ENCODE measurements at places on chromosomes 7 and 10.
A peak's percentile ranks its signal among the peaks of the same experiment; 100 is the strongest.

- DNase-seq, result no peak
Measured at GRCh38 chr7:26157520-26158105, 5.6 kb downstream of the NFE2L3 start.

GRCh38 chr10:80501913-80502521 lies 35.7 kb upstream of the SH2D4B start:
- no peak for DNase-seq

GRCh38 chr10:43115881-43116595 lies 22.2 kb upstream of the CSGALNACT2 start:
- no peak for DNase-seq

- no peak for DNase-seq
Measured at GRCh38 chr7:139889186-139889871, 60.3 kb downstream of the TBXAS1 start.

DNA sequence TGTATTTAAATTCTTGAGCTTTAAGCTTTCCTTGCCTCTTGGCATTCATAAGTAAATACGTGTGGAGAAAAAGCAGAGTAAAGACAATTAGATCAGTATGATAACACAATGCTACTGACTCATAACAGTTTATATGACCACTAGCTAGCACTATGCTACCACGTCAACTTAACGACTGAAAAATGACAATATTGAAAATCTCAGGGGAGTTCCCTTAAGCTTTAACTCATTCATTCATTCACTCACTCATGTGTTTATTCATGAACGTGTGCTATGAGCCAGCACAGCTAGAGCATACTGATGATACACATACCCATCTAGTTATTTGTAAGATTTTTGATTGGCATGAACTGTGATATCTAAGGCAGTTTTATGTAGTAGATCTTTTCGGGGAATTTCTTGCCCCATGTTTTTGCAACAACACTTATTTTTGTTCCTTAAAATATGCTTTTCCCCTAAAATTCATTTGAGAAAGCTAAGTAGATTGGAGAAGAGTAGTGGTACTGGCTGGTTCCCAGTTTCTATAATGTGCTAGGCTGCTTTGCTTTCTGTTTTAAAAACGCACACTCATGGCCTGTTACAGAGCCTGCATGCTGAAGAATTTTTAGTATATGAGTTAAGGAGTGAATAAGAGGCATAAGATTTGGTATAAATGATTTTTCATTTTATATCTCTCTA lies 57.4 kb upstream of the ACBD5 start:
- no peak for DNase-seq

DNA sequence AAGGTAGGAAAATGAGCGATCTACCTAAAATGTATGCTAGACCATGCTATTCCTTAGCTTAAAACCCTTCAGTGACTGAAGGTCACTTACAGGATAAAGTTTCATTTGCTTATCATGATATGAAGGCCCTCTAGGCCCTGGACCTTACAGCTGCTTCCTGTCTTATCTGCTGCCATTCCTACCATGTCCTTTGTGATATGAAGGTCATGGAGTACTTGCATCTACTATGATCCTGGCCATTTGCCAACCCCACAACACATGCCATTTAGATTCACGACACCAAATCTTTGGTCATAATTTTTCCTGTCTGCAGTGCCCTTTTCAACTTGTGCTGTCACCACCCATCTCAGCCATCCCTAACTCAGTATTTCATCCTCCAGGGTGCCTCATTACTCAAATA lies 181.8 kb upstream of the MDFIC start:
- no peak for DNase-seq

DNA sequence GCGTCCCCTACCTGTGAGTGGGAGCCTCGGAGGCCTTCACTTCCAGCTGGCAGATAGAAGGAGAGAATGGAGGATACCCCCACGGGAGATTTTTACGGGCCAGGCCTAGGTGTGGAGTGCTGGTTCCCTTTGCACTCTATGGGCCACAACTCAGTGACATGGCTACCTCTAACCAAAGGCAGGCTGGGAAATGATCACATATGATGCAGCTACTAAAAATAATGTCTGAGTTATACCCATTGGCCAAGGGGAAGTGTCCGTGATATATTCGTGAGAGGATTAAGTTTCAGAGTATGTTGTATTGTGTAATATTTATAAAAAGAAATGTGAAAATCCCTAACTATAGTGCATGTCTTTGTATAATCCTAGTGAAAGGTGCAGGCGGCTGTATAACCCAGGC lies 13.5 kb upstream of the HIPK2 start:
- no peak for DNase-seq

DNA sequence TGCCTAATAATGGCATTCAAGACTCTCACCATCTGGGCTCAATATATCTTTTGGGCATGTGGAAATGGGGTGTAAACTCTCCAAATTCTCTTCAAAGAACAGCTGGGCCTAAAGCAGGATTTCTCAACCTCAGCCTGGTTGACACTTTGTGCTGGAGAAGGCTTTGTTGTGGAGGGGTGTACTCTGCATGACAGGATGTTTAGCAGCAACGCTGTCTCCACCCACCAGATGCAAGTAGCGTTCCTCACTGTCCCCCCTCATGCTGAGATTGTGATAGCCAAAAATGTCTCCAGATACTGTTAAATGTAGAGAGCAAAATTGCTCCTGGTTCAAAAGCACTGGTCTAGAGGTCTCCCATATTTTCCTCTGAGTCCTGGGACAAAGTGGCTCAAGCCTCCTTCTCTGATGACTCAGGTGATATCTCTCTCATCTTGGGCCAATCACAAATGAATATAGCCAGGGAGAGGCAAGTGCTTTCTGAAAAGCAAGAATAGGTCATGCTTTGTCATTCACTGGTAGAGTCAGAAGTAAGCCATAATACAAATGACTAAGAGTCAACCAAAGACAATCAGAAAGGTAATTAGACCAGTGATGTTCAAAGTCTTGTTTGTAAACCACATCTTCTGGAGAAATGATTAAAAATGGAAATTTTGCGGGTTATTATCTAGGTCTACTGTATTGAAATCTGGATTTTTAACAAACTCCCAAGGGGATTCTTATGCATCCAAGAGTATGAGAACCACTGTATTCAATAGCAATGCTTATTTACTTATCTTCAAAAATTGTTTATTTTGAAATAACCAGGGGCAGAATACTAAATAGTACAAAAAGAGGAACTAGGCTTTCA lies 330.8 kb downstream of the PTEN start:
- no peak for DNase-seq

- DNase-seq, result no peak
Measured at GRCh38 chr10:112375721-112376395, 1.9 kb downstream of the ACSL5 start.

- no peak for DNase-seq
Measured at GRCh38 chr7:143431109-143431508, 12.1 kb upstream of the TAS2R60 start.

DNA sequence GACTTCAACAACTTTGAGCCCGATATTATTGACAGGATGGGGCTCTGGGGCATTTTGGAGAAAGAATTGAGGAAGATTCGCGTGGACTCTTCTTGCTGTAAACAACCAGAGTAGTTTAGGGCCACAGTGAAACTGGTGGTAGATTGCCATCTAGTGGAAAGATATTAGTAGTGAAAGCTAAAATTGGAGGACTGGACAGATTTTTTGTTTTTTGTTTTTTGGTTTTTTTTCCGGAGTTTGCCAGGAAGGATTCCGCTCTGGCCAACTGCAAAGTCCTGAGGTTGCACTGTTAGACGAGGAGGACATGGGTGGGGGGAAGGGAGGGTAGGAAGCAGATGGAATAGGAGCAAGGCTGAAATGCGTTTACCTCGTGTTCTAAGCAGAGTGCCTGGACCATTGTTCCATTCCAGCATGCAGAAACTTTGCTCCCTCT lies 11.7 kb downstream of the NOBOX start:
- DNase-seq, result peak; percentile 31

DNA sequence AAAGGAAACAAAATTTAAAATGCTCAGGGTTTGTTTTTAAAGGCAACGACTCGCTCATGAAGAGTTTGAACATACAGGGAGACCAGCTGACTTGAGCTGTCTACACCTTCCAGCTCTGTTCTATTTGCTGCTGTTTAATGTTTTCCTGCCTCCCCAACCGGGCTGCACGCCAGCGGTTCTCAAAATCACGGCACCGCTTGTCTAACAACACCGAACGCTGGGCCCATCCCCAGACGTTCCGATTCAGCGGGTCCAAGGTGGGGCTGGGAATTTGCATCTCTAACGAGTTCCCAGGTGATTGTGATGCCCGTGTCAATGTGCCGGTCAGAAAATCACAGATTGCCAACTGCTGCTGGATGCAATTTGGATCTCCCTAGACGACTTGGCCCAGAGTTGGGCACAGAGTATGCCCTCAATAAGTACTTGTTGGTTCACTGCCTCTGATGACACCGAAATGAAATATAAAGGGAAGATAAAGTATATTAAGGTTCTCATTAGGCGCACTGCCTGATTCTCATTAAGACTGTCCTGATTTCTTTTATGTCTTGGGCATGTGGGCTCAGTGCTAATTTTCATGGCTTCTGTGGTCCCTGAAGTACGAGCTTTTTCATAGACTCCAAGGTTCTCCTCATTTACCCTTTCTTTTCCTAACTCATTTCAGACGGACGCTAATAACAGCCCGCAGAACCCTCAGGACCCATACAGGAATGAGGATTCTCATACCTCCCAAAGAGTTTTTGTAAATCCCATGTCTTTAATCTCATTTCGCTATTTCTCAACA lies 28.5 kb downstream of the CELF2 start:
- DNase-seq, result no peak

GRCh38 chr7:32092346-32092745 lies 22.1 kb upstream of the PDE1C start:
- DNase-seq, result no peak

DNA sequence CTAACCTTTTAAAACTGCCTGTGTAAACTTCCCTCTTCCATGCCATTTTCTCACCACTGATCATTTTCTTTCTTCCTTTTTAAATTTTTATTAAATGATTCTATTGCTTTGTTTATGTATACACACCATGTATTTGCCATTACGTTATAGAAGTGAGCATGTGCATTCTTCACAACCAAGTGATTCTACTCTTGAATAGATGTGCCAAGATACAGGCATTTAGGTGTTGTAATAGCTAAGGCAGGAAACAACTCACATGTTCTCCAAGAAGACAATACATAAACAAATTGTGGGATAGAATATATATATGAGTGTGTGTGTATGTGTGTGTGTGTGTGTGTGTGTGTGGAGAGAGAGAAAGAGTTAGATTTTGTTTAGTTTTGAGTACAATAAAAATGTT lies 202.6 kb upstream of the SEMA3E start:
- no peak for DNase-seq

GRCh38 chr7:45573661-45574415 lies at the start of gene ADCY1:
Gene ADCY1, plus strand, starts transcription at chr7:45574368. Its CDS starts 176 bp downstream, at chr7:45574544.
- no peak for DNase-seq

DNA sequence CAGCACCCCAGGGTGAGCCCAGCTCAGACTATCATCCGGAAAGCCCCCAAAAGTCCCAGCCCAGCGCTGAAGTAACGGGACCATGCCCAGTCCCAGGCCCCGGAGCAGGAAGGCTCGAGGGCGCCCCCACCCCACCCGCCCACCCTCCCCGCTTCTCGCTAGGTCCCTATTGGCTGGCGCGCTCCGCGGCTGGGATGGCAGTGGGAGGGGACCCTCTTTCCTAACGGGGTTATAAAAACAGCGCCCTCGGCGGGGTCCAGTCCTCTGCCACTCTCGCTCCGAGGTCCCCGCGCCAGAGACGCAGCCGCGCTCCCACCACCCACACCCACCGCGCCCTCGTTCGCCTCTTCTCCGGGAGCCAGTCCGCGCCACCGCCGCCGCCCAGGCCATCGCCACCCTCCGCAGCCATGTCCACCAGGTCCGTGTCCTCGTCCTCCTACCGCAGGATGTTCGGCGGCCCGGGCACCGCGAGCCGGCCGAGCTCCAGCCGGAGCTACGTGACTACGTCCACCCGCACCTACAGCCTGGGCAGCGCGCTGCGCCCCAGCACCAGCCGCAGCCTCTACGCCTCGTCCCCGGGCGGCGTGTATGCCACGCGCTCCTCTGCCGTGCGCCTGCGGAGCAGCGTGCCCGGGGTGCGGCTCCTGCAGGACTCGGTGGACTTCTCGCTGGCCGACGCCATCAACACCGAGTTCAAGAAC lies 1.1 kb downstream of the VIM start:
- DNase-seq, result peak; percentile 65

- DNase-seq, result peak; percentile 99
Measured at GRCh38 chr10:14074062-14074884, 256.5 kb downstream of the FRMD4A start.

DNA sequence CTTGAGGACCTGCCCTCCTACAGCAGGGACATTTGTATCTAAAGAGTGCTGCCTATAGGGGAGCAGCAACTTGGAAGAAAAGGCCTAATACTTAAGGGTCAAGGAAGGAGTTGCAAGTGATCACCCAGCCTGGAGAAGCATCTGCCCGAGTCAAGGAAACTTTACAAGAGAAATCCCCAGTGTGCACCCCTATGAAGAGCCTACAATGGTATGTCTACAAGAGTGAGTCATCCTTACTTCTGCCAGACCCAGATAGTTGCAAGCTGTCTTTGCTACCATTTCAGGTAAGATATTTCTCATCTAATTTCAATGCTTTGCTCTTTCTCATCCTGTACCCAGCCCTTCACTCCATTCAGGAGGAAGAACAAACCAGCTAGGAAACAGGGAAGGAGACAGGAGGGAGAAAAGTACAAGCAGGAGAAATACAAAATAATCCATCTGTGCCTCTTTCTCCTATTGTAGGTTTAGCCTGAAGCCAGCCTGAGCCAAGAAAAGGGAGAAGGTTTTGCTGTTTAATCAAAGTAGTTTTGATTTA lies 34.4 kb upstream of the AGR3 start:
- no peak for DNase-seq

- DNase-seq, result no peak
Measured at GRCh38 chr10:51804866-51805265, 105.5 kb upstream of the CSTF2T start.

- DNase-seq, result no peak
Measured at GRCh38 chr10:132421847-132422751, 25.1 kb downstream of the PWWP2B start.

DNA sequence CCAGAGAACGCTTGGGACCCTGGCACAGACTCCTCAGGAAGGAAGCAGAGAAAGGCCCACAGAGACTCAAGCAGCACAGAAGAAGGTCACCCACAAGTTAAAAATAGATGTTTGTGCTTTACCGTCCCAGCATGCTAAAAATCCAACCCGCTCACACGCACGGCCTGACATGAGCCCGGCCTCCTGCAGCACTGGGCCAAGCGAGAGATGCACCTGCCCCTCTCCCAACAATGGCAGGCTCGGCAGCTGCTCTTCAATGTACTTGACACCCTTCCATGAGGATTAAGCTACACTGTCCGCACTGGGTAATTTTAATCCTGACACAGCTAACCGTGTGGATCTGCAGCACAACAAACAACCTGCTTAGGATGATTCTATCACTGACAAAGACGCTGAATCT lies 9.3 kb downstream of the DIP2C start:
- DNase-seq, result no peak

- peak; percentile 73 for DNase-seq
Measured at GRCh38 chr10:50561266-50561665, 62.5 kb downstream of the SGMS1 start.

- no peak for DNase-seq
Measured at GRCh38 chr10:34538281-34538829, 276.7 kb downstream of the PARD3 start.

DNA sequence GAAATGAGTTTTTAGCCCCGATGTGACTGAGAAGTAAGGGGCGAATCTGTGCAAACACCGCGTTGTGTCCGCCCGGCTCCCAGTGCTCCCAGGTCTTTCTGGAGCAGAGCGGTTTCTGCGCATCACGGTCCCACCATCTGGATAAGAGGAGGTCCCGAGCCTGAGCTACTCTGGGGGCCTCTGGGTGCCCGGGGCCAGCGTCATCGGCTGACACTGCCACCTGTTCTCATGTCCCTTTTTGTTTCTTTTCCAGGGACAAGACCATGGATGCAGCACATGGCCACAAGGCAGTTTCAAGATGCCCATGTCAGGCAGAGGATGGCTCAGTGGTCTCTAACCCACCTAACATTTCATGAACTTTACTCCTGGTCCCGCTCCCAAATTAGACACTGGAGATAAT lies 24.9 kb downstream of the KLF6 start:
- no peak for DNase-seq

All from amniotic stem cell (primary cell).